Foreskin keratinocyte (primary cell): ENCODE measurements at places on chromosomes 16 and 17. TPM values are rescaled to one million over a fixed set of nuclear protein-coding genes. Genes with fewer than 3 reads are reported as not detected.

The MYOCD gene
- 0.07 TPM in 1 of 2 replicates, not detected in the other for total RNA-seq

The GAS2L2 gene
- not detected in 2 replicates for total RNA-seq

The EMC8 gene
- 41.7 and 42.9 TPM in 2 replicates for total RNA-seq

The CRYBA1 gene
- not detected in 2 replicates for total RNA-seq

The HSD3B7 gene
- total RNA-seq: 3.0 and 3.1 TPM in 2 replicates

The NUDT7 gene
- 5.9 and 6.8 TPM in 2 replicates for total RNA-seq

The ATXN2L gene
- 75.8 and 76.9 TPM in 2 replicates for total RNA-seq

The KRTAP16-1 gene
- total RNA-seq: not detected in 2 replicates

The CIITA gene
- 0.07 TPM in 1 of 2 replicates, not detected in the other for total RNA-seq

The TOX3 gene
- total RNA-seq: not detected in 2 replicates

The CD79B gene
- not detected in 2 replicates for total RNA-seq

The MYH8 gene
- total RNA-seq: not detected in 2 replicates

The ACE gene
- total RNA-seq: 0.14 and 0.17 TPM in 2 replicates

The SLFN14 gene
- total RNA-seq: not detected in 2 replicates

The ANKS4B gene
- not detected in 2 replicates for total RNA-seq

The TBC1D26 gene
- not detected in 2 replicates for total RNA-seq

The RAB11FIP4 gene
- 7.1 and 9.0 TPM in 2 replicates for total RNA-seq
